ENCODE measurements at places on chromosomes 5 and 9.

DNA sequence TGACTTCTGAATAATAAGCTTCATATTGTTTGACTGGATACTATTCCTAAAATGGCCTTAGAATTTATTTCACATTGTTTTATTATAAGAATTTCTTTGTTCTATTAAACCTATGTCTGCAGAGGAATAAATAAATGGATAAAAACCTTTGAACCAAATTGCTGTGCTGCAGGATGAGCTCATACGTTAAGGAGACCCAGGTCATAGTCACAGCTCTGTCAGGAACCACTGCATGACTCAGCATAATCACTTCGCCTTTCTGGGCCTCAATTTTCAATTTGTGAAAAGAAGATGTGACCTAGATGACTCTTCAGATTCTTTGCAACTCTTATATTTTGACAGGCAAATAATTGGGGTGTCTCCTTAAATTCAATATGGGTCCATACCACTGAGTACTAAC is 36.7 kb upstream of the HMHB1 start:
- DNase-seq = no peak

DNA sequence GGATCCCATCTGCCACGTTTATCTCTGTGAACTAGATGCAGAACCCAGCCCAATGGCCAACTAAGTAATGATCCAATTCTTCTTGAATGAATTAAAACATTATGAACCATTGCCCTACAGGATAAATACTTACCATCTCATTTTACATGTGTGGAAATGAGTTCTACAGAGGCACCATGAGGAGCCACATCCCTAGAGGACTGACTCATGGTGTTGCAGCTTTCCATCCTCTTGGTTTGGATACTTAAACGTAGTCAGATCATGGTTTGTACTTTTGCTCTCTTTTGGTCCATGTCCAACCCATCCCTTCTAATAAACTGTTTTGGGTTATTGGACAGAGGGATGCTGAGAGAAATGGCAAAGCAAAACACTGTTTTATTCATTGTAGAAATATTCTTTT is 484.8 kb downstream of the EBF1 start:
- no peak for DNase-seq

GRCh38 chr5:135341016-135341666 is 57.9 kb downstream of the MACROH2A1 start:
- no peak for DNase-seq

GRCh38 chr5:3284506-3284905 is 311.1 kb upstream of the IRX1 start:
- DNase-seq = no peak

GRCh38 chr5:160420331-160420610 is 1.4 kb upstream of the PTTG1 start:
- no peak for DNase-seq

DNA sequence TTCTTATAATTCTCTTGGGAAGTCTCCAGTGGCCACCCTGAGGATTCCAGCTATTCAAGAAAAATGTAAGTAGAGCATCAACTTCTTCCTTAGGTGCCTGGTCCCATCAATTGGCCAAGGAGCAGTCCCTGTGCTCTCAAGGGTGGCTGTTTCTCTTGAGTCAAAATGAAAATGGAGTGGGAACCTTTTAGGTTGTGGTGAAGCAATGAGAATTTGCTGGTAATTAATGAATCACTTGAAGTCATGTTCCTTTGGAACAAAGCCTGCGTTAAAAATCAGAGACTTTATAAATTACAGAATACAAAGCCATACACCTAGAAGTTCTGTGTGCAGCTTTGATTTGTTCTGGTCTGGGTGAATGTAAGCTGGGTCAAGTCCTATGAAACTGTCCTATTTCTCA is 48.9 kb downstream of the IL31RA start:
- DNase-seq = no peak

GRCh38 chr5:124460642-124461041 is 285.8 kb downstream of the ZNF608 start:
- no peak for DNase-seq

- DNase-seq = peak; percentile 45
These were observed 61.3 kb downstream of the ENC1 start for GRCh38 chr5:74579215-74579614.

DNA sequence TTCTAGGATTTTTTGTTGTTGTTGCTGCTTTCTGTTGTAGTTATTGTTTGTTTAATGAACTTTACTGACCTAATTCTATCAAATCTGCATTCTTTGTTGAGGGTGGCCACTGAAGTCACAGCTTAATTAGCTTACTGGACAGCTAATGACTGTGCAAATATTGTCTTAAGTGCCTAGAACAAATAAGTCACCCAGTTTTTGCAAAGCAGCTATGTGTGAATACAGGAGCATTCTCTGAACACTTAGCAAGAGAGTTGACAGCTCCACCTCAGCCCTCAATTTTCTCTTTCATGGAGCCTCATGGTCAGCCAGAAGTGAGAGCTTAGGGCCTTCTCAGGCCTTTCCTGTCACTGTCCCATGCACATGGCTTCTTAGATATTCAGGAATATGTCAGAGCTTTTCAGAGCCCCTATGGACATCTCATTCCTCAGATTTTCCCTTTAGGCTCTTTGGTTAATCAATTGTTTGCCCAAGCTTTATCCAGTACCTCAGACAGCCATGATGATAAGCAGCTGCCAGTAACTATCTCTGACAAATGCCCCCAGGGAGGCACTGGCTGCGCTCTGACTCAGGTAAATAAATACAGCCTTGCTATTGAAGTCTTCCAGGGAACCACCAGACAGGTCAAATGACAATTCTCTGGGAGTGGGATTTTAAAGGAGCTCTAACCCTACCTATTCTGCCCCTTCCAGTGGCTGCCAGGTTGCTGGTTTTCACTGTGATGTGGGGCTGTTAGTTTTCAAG is 241.4 kb upstream of the IL12B start:
- no peak for DNase-seq

GRCh38 chr5:34043099-34043876 is at the start of gene C1QTNF3:
Gene C1QTNF3, minus strand, starts transcription at chr5:34043213. Its CDS starts 88 bp downstream, at chr5:34043125.
- no peak for DNase-seq

DNA sequence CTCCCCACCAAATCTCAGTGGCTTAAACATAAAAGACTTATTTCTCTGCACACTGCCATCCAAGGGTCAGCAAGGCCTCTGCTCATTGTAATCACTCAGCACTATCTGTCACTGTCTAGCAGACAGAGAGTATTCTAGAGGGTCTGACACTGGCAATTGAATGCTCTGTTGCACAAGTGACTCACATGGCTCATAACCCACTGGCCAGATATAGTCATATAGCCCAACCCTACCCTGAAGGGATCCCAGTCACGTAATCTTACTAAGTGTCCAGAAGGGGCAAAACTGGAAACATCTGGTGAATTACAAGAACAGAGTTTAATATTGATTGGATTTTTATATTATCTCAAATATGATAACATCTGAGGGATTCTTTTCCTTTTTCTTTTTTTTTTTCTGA is 80.7 kb downstream of the TSSK1B start:
- DNase-seq = no peak

DNA sequence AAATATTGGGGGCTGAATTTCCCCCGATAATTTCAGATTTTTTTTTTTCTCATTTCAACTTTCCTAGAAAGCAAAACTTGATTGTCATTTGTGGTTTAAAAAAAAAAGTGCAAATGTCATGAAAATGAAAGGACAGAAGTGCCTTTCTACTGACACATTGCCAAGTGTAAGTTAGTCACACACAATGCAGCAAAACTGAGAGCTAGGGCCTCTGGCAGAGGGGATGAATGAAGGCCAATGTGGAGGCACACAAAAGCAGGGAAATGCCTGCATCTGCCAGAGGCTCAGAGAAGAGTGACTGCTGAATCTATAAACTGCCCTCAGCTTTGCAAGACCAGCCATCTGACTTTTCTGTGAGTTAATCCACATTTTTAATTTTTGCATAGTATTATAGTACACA is 6.8 kb upstream of the IFNA5 start:
- DNase-seq = no peak

- no peak for DNase-seq
These were observed 259.3 kb downstream of the ROR2 start for GRCh38 chr9:91690540-91691249.

- DNase-seq = no peak
These were observed 29.6 kb upstream of the UGCG start for GRCh38 chr9:111866976-111867375.

DNA sequence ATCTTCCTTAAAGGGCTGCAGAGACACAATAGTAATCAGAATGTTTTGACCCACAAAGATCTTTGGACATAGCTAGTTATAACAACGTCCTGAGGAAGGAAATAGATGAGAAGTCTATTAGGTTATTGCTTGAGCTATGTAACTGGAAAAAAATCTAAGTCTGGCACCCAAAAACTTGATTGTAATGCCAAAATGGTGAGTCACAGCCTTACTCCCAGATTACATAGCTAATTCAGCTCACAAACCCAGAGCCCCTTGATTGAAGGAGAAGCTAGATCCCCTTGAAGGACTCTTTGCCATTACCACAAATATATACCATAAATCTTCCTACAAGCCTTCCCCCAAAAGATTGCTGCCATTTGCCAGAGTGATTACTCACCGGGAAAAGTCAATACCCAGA is 341.8 kb upstream of the KIF2A start:
- no peak for DNase-seq

DNA sequence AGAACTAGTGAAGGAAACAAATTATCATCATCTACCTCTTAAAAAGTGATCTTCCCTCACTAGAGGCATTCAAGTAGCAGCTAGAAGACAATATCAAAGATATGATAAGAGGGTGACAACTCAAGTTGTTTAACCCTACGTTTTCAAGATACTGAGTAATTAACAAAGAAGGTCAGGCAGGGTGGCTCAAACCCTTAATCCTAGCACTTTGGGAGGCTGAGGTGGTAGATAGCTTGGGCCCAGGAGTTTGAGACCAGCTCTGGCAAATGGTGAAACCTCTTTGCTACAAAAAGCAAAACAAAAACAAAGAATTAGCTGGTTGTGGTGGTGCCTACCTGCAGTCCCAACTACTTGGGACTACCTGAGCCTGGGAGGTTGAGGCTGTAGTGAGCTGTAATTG is 408.2 kb upstream of the TUSC1 start:
- DNase-seq = no peak

GRCh38 chr9:95670122-95670521 is 153.4 kb upstream of the PTCH1 start:
- no peak for DNase-seq

GRCh38 chr5:80961376-80962281 is 1.5 kb downstream of the RASGRF2 start:
- DNase-seq = peak; percentile 23

DNA sequence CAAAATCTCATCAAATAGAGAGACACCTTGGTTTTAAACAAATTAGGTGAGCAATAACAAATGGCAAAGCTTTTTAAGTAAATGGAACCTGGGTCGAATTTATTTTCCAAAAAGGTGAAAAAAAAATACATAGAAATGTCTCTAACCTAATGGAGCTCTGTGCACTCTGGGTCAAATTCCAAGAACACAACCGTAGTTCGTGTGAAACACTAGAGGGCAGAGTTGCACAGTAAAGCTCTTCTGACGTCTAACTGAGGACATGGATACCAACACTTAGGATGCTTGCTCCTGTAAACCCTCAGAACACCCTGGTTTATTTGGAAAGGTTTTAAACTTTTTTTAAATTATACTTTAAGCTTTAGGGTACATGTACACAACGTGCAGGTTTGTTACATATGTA is 18.9 kb downstream of the MARCHF11 start:
- DNase-seq = no peak

DNA sequence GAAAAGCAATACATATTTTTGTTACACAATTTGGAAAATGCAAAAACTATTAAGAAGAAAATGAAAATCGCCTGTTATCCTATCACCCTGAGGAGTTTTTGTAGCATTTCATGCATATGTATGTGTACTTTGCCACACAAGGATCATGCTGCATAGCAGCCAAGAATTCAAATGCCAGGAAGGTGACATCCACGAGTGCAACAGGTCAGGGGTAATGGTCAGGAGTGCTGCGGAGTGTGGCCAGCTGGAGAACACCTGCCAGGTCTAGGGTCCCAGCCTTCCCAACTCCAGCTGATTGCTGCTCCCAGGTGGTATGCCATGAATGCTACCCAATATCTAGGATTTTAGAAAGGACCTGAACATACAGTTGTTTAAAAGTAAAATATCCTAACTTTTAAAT is 617.1 kb downstream of the PRELID2 start:
- no peak for DNase-seq

Data from activated T-helper 9 cell treated with anti-CD3 and anti-CD28 coated beads, Interleukin-2, amount 50 U/mL, for 16 hours (primary cell).